ENCODE measurements at places on chromosomes 1 and 21.

DNA sequence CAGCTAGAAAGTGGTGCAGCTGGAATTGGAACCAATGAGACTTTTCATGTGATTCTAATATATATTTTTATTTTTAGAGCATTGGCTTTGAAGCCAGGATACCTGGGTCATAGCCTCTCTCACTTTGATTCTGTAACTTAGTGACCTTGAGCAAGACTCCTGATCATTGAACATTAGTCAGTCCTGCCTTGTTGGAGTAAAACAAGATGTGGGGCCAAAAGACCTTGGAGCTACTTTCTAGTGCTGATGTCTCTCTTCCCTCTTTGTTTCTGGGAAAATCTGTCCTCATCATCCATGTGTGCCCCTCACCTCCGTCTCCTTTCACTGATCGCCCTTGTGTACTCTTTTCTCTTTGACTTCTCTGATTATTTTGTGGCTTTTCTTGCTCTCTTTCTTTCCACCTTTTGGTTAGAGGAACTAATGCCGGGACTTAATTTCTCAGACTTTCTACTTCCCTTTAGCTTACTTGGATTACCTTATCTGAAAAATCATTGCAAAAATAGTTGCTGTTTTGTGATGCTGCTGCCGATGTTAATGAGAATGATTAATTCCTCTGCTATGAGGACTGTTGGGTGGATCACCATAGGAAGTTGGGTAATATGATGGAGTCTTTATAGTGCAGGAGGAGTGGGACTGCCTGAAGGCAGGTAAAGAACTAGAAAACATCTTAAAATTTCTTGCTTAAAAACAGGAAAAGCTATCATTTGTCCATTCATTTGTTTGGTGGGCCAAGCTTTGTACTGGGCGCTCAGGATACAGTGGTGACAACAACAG is 72.0 kb downstream of the NOS1AP start:
- DNase-seq: no peak

- peak; percentile 5 for DNase-seq
These were observed 11.2 kb downstream of the OR2W3 start for GRCh38 chr1:247906504-247907047.

GRCh38 chr1:151318975-151319374 is 8.2 kb downstream of the PI4KB start:
- DNase-seq: no peak

- no peak for DNase-seq
These were observed 20.6 kb downstream of the SPOCD1 start for GRCh38 chr1:31795096-31795675.

GRCh38 chr21:37874904-37875780 is 41.1 kb downstream of the KCNJ6 start:
- no peak for DNase-seq

DNA sequence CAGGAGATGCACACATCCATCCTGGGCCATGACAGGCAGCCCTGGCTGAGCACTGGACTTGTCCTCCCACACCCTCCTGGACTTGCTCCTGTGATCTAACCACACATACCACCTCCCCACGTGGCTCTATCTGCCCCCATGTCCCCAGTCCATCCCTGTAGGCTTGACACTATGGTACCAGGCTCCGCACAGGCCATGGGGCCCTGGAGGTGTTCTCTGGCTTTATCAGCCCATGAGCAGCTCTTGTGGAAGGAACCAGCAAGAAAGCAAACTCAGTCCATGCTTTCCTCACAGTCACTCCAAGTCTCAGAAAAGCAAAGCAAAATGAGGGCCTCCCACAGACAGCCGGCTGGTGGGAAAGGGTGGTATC is 61.6 kb downstream of the CD46 start:
- no peak for DNase-seq

DNA sequence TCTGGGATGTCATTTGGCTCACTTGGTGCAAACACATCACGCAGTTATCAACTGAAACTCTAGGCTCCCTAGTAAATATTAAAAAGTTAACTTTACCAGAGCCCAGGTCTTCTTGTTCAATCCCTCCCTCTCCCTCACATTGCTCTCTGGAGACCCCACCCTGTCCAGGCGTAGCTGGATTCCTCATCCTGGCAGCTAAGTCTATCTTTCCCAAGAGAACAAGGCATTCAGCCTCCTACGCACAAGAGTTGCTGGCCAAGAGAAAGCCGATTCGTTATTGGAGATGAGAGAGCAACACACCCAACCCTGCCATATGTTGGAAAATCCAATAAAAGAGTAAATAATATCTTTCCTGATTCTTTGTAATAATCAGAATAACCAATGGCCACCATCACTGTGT is 117.9 kb downstream of the SLC30A10 start:
- no peak for DNase-seq

DNA sequence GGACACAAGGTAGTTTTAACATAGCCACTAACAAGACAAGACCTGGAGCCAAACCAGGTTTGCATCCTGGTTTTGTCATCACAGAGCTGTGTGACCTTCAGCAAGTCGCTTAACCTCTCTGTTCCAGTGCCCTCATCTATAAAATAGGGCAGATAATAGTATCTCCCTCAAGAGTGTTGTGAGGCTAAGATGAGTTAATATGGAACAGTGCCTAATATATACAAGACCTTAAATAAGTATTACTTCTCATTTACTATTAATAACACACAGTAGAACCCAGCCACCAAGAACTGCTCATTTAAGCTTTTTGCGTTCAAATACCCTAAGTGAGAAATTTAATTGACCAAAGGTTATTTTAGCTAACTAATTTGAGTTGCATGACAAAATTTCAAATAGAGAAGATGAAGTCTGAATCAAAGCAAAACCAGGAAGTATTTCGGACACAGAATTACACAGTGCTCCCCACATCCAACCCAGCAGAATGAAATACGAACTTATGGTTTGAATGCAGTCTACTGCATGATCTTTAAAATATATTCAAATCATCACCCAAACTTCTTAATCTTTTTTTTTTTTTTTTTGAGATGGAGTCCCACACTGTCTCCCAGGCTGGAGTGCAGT is 123.9 kb upstream of the KRTAP19-8 start:
- DNase-seq: no peak

DNA sequence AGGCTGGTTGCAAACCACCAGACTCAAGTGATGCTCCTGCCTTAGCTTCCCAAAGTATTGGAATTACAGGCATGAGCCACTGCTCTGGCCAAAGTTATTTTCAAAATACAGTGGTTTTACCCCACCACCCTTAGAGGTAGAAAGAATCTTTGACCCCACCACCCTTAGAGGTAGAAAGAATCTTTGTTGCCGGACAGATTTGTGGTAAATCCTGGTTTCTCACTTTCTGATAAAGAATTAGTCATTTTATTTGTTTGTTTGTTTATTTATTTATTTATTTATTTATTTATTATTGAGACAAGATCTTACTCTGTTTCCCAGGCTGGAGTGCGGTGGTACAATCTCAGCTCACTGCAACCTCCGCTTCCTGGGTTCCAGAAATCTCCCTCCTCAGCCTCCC is 55.9 kb downstream of the NFIA start:
- no peak for DNase-seq

DNA sequence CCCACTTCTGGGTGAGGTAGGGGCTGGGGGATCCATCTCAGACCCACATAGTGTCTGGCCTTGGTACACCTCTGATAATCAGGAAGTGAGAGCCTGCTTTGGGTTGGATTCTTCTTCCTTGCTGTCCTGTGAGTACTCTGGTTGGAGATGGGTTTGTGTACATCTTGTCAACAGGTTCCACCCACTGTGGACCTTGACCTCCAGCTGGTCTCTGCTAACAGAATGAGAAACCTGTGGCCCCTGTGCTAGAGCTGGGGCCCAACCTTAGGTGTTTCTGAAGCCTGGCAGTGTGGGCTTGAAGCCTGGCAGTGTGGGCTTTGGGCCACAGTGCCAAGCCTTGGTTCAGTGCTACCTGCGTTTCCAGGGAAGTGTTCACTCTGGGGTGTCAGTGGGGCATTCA is 2.6 kb downstream of the ZBTB48 start:
- no peak for DNase-seq

GRCh38 chr1:205711105-205712048 is 31.1 kb upstream of the SLC45A3 start:
- peak; percentile 65 for DNase-seq

GRCh38 chr1:11482198-11482597 is 3.2 kb downstream of the DISP3 start:
- no peak for DNase-seq

DNA sequence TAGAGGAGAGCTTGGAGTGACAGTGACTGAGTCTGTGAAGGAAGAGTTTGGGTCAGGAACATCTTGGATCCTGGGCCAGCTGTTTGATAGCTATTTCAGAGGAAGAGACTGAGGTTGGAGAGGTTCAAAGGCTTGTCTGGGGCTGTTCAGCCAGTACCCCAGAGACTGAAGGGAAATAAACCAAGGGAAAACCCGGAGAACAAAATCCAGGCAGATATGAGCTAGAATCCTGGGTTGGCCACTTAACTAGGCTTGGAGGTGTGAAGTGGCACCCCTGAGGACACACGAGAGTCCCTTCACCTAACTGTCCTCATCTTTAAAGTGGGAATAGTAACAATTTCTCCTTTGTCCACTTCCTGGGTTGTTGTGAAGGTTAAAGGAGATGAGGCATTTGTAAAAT is 23.1 kb upstream of the EPB41 start:
- DNase-seq: no peak

DNA sequence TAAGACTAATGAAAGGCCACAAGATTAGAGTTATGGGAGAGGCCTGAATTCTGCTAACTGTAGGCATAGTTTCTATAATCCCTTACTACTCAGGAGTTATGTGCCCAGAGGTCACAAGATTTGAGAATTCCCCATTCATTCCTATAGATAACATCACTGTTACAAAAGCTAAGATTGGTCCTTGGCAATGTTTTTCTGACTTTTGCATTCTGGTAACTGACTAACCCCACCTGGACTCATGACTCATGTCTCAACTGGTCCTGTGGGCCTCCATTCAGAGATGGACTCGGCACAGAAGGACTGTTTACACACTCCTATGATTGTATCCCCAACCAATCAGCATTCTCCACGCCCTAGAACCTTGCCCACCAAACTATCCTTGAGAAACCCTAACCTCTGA is 249.0 kb upstream of the ZP4 start:
- DNase-seq: no peak

- peak; percentile 18 for DNase-seq
These were observed 14.0 kb upstream of the SYNC start for GRCh38 chr1:32716312-32717148.

DNA sequence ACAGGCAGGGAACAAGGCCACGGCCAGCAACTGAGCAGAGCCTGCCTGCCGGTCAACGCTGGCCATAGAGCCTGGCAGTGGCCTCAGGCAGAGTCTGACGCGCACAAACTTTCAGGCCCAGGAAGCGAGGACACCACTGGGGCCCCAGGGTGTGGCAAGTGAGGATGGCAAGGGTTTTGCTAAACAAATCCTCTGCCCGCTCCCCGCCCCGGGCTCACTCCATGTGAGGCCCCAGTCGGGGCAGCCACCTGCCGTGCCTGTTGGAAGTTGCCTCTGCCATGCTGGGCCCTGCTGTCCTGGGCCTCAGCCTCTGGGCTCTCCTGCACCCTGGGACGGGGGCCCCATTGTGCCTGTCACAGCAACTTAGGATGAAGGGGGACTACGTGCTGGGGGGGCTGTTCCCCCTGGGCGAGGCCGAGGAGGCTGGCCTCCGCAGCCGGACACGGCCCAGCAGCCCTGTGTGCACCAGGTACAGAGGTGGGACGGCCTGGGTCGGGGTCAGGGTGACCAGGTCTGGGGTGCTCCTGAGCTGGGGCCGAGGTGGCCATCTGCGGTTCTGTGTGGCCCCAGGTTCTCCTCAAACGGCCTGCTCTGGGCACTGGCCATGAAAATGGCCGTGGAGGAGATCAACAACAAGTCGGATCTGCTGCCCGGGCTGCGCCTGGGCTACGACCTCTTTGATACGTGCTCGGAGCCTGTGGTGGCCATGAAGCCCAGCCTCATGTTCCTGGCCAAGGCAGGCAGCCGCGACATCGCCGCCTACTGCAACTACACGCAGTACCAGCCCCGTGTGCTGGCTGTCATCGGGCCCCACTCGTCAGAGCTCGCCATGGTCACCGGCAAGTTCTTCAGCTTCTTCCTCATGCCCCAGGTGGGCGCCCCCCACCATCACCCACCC is at the start of gene TAS1R3:
Gene TAS1R3 (plus strand): TSS at position 213 of the 898 bp plus-strand sequence. CDS start 66 bp downstream, at position 279.
- no peak for DNase-seq

- no peak for DNase-seq
These were observed 3.1 kb upstream of the ETV3 start for GRCh38 chr1:157141212-157141855.

GRCh38 chr1:70314706-70315304 is 39.7 kb downstream of the ANKRD13C start:
- no peak for DNase-seq

- no peak for DNase-seq
These were observed 51.3 kb upstream of the IVNS1ABP start for GRCh38 chr1:185368313-185368855.

- no peak for DNase-seq
These were observed 50.2 kb upstream of the TACSTD2 start for GRCh38 chr1:58627221-58627620.

DNA sequence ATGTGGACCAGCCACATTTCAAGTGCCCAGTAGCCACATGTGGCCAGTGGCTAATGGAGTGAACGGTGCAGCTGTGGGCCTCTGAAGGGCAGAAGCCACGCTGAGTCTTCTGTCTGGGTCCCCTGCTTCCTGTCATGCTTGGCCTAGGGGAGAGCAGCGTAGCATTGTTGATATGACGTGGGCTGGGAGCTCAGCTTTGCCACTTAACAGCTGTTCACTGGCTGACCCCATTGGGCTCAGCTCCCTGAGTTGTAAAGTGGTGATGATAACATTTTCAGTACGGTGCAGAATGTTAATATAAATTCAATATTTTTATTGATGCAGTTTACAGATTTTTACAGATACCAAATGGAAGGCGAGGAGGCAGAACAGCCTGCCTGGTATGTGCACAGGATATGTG is 4.5 kb downstream of the PODN start:
- DNase-seq: no peak

GRCh38 chr1:4801192-4801924 is 146.9 kb downstream of the AJAP1 start:
- DNase-seq: no peak

GRCh38 chr1:43509740-43510375 is 20.8 kb upstream of the PTPRF start:
- no peak for DNase-seq

- DNase-seq: no peak
These were observed 170.3 kb downstream of the RGS7 start for GRCh38 chr1:241186716-241187115.

DNA sequence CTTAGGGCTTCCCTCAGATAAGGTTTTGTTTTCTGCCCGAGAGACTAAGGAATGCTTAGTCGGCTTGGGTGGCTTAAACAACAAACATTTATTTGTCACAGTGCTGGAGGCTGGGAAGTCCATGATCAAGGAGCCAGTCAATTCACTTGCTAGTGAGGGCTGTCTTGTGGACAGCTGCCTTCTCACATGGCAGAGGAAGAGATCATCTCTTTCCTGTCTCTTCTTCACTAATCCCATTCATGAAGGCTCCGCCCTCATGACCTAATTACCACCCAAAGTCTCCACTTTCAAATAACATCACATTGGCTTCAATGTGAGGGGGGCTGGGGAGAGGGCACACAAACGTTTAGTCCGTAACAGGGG is 50.5 kb upstream of the IL12RB2 start:
- no peak for DNase-seq

All from CD4-positive, alpha-beta T cell treated with Interleukin-6 at 100 ng/mL for 8 hours (primary cell).